Mammary epithelial cell (primary cell): ENCODE measurements at places on chromosomes 16 and 17. TPM values are rescaled to one million over a fixed set of nuclear protein-coding genes. Genes with fewer than 3 reads are reported as not detected.

- DNase-seq: no peak
These were observed 43.2 kb upstream of the PVALEF start for GRCh38 chr17:81121841-81122733.

GRCh38 chr16:711548-712320 lies 3.2 kb upstream of the METRN start:
- DNase-seq: no peak

Gene PRM3
- total RNA-seq: not detected in 2 replicates

- no peak for DNase-seq
These were observed 46.7 kb downstream of the RNF157 start for GRCh38 chr17:76193591-76193990.

GRCh38 chr16:4089811-4090301 lies 26.4 kb downstream of the ADCY9 start:
- DNase-seq: no peak

- DNase-seq: no peak
These were observed 4.1 kb downstream of the CDIPT start for GRCh38 chr16:29858974-29859373.

Gene DRC3
- 0.11 and 0.85 TPM in 2 replicates for total RNA-seq

GRCh38 chr17:9064311-9064834 lies 43.1 kb downstream of the NTN1 start:
- DNase-seq: no peak

GRCh38 chr16:58114827-58115825 lies 14.1 kb downstream of the CFAP20 start:
- DNase-seq: no peak

GRCh38 chr17:63929860-63930766 lies 2.0 kb downstream of the CD79B start:
- no peak for DNase-seq

DNA sequence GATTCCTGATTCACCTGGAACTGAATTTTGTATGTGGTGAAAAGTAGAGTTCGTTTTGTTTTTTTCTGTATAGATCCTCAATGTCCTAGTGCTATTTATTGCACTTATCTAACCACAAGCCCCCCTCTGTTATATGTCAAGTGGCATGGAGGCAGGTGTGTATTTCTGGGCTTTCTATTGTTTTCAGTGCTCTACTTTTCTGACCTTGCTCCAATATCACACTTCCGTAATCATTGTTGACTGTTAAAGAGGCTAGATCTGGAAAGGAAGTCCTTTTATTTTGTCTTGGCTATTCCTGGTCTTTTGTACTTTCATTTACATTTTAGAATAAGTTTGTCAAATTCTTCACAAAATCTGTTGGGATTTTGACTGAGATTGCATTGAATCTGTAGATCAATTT lies 26.8 kb upstream of the FBXO47 start:
- DNase-seq: no peak

Gene ITGB4
- total RNA-seq: 2,618 TPM

Gene MGAT5B
- total RNA-seq: 1.3 TPM

DNA sequence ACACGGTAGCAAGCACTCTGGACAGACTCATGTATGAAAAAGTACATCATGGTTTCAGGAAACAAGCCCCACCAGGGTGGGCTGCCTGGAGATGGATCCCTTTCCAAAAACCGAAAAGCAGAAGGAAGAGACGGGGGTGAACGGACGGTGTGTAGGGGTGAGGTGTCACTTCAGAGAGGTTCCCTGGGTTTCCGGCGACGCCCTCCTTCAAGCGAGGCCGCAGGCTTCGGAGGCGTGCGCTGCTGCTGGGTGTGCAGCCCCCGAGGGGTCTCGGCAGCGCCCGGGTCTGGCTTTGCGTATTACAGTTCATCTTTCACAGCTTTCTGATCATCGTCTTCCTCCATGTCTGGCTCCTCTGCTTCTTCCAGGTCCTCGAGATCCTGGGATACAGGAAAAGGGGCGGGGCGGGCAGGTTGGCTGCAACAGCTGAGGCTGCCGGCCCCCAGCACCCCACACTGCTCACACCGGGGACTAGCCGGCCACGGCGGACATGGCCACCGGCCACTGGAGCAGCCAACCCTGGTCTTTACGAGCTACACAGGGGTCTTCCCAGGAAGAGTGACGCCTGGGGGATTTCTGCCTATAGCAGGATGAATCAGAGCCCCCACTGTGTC lies 9.0 kb upstream of the PPP1R27 start:
- no peak for DNase-seq

DNA sequence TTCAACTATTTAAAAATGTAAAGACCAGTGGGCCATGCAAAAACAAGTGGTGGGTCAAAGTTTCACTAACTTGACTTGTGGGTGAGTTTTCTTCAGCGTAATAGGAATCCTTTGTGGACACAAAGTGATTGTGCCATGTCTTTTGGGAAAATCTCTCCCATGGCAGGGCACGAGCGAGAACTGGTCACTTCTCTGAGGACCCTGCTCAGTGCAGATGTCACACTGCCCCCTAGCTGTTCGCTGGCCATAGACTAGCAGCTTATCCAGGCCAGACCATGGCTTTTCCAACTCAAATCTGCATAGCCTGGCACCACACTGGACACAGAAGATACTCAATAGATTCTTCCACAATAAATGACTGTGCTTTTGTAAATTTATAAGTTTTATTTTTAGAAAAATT lies 306.0 kb upstream of the CCL2 start:
- no peak for DNase-seq

Gene CHRNE
- under 0.01 TPM for total RNA-seq

DNA sequence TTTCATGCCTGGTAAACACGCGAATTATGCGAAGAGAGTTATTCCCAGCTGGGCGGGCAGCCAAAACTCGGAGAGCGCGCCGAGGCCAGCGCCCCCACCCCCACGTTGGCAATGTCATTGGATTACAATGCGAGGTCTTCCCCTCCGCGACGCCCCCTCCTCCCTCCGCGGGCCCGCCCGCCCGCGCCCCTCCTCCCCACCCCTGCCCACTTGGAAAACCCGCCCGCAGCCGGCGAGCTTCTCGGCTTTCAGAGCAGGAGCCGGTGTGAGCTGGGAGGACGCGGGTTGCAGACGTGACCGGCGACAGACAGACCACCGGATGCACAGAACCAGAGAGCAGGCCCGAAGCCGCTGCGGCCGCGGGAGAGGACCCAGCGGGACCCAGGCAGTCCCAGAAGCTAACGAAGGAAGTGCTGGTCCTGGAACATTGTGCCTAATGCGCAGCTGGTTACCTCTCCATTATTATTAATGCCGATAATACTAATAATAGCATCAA lies 4.0 kb downstream of the NOG start:
- no peak for DNase-seq

GRCh38 chr17:76132574-76133338 lies 8.3 kb downstream of the FOXJ1 start:
- DNase-seq: peak; percentile 48

DNA sequence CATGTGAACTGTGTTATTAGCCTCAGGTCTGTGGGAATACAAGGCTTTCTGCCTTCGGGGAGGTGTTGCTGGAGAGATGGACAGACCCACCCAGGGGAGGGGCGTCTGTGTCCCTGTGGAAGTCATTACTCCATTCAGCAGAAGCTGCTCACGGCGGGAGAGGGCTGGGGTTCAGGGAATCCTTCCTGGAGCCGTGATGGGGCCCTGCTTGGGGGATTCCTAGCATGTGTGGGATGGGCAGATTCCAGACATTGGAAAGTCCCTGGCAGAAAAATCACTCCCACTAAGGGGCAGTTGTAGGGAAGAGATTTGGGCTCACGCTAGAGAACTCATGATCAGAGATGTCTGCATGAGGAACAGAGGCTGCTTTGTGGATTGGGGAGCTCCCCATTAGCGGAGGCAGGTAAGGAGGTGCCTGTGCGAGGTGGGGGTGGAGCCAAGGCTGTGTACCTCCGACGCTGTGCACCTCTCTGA lies 56.3 kb upstream of the IL34 start:
- DNase-seq: peak; percentile 58

DNA sequence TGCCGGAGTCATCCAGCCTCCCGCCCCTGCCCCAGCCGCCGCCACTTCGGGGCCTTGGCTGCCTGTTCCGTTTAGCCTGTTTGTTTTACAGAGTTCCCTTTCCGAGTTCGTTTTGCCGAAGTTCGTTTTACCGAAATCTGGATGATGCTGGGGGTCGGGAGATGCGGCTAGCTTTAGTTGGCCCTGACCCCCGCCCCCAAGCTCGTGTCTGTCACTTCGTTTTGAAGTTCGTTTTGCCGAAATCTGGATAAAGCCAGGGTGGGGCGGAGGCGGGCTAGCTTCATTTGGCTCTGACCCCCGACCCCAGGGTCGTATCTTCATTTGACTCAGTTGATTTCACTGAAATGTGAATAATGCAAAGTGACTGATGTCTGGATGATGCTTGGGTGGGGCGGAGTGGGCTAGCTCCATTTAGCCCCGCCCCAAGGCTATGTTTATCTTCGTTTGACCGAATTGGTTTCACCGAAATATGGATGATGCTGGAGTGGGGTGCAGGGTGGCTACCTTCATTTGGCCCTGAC lies 591 bp downstream of the PSMD7 start:
- DNase-seq: peak; percentile 25

Gene CYBC1
- total RNA-seq: 21.8 TPM

DNA sequence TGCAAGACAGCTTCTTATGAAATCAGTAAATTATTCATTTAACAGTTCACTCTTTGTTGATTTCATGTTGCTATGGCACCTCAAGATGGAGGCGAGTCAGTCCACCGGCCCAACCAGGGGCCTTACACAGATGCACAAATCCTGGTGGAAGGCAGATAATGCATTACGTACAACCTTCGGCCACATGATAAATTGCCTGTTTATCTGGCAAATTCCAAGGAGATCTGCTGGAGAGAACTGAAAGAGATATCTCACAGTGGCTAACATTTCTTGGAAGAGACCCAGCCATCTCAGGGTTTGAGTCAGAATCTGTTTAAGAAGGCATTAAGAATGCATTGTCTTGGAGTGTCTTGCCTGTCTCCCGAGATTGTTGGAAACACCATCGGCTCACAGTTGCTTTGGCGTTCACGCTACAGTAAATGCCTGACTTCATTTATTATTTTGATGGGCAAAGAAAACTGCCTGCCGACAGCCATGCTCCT lies 225.6 kb downstream of the MSI2 start:
- peak; percentile 15 for DNase-seq

DNA sequence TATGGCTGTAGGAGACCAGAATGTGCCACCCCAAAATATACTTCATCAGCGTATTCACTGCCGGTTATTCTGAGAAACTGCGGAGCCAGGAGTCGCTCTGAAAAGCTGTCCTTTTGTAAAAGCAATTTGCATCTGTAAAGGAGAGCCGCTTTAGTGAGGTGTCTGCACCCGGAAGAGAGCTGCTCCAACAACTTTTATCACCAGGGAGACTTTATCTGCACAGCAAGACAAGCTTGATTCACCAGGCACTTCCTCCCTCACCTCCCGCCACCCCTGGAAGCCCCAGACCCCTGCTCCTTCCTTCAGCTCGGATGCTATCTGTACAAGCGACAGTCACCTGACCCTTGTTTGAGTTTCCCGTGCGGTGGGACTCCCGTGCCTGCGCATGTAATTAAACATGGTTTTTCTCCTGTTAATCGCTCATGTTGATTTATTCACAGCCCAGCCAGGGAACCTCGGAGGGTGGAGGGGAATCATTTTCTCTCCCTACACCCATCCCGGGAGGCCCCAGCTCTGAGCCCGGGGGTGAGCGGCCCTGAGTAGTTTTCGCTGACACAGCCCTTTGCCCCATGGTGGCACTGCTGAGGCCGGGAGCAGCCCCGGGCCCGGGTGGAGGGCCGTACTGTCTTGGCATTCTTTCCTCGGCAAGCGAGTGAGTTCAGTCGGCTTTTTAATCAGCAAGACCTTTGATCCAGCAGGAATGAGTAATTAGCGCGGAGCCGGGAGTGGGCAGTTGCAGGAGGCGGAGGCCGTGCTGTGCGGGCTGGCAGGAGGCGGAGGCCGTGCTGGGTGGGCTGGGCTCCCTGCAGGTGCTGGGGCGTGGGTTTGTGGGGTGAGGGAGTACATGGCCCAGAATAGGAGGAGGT lies 222.7 kb upstream of the CIBAR2 start:
- no peak for DNase-seq

Gene GAST
- 2.0 and 2.7 TPM in 2 replicates for total RNA-seq

- DNase-seq: peak; percentile 38
These were observed 190.4 kb downstream of the USP22 start for GRCh38 chr17:20852239-20852989.

DNA sequence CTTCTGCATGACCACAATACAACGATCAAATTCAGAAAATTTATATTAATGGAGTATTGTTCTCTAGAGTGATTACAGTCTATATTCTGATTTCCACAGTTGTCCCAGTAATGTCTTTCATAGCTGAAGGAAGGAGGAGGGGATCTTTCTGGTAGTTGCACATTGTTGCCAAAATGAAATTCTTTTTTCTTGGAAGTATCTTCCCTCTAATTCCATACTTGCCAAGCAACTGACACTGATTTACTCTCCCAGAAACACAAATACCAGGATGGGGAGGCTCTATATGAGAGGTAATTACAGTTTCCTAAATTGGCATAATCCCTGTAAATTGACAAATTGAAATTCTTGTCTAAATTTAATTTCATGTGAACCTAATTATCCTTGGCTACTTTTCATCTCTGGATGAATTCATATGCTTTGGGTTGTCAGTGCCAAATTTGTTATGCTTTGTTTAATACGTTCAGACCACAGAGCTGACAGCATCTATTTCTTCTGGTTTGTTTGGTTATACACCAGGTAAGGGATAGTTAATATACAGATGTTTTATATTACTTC lies 30.0 kb downstream of the NOL11 start:
- DNase-seq: no peak

Gene GSG1L2
- not detected in 2 replicates for total RNA-seq

DNA sequence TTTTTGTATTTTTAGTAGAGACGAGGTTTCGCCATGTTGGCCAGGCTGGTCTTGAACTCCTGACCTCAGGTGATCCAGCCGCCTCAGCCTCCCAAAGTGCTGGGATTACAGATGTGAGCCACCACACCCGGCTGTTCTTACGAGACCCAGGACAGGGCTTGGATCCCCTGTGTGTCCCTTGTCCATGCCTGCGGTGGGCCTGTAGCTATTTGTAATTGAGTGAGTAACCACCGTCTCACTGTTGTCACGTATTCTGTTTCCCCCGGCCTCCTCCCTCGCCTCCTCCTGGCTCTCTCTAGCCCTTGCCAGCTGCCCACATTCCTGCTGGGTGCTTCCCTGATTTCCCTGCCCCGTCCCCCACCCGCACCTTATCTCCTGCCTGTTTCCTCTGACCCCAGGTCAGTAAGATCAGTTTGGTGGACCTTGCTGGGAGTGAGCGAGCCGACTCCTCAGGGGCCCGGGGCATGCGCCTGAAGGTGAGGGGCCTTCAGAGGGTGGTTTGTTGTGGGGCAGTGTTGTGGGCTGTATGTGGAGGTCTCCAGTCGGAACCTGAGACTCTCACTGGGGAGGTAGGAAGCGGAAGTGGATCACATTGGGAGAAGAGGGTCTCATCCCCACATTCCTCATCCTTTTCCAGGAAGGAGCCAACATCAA lies 5.6 kb downstream of the KIF1C start:
- no peak for DNase-seq

- no peak for DNase-seq
These were observed 10.3 kb downstream of the KIFC3 start for GRCh38 chr16:57791893-57792461.

Gene MT1G
- 0.92 TPM in 1 of 2 replicates, not detected in the other for total RNA-seq

DNA sequence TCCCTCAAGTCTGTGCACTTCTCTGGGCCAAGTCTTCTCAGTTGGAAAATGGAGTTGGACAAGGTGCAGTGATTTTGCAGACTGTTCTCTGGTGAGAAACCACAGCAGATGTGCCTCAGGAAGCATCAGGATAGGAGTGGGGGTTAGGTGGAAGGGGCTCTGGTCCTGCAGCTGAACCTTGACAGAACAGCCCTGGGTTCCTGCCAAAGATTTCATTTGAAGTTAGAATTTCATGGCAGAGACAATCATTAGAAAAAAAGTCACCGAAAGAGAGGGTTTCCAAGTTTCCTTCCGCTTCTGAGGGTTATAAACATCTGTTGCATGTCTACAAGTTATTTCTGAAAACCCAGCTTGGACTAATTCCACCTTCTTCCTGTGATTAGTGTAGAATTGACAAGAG lies 80.4 kb upstream of the IRX3 start:
- no peak for DNase-seq
